Activated CD4-positive, CD25-positive, alpha-beta regulatory T cell treated with anti-CD3 and anti-CD28 coated beads, Interleukin-2, amount 50 U/mL, for 24 hours (primary cell): ENCODE measurements at places on chromosomes 4 and X.

DNA sequence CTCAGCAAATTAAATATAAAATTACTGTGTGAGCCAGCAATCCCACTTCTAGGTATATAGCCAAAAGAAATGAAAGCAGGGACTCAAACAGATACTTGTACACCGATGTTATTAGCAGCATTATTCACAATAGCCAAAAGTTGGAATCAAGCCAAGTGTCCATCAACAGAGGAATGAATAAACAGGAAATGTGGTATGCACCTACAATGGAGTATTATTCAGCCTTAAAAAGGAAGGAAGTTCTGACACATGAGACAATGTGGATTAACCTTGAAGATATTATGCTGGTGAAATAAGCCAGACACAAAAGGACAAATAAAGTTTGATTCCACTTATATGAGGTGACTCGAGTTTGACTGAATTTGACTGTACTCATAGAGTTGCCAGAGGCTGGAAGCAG lies 108.3 kb upstream of the DUSP21 start:
- no peak for ATAC-seq

DNA sequence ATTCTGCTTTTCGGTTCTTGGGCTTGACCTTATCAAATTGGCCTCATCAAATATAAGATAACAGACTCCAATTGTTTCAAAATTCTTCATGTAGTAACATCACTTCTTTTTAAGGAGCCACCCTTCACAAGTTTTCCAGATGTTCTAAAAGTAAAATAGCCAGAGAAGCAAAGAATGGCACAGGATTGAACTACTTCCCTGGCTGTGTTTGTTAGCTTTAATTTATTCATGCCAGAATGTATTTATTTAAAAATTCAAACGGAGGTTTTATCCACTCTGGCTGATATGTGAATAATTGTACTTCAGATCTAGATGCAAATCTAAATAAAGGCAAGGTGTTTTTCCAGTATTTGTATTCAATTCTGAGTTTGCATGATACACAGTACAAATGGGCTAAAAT lies 581.3 kb upstream of the TENM3 start:
- no peak for ATAC-seq

DNA sequence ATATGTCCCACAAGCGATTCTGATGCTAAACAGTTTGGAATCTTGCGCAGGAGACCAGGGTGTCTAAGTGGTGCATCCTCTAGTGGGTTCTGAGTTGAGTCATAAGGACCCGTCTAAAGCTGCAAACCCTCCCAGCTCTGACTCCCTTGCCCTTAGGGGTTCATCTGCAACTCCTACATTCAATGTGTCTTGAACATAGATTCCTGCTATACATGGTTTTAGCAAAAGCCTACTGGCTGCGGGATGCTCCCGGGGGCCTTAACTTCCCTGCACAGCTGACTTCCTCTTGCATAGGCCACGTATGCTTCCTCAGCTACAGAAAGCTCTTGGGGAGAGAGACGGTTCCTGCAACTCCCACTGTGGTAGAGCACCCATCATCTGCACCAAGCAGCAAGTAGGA lies 236.7 kb downstream of the EVC2 start:
- no peak for ATAC-seq

DNA sequence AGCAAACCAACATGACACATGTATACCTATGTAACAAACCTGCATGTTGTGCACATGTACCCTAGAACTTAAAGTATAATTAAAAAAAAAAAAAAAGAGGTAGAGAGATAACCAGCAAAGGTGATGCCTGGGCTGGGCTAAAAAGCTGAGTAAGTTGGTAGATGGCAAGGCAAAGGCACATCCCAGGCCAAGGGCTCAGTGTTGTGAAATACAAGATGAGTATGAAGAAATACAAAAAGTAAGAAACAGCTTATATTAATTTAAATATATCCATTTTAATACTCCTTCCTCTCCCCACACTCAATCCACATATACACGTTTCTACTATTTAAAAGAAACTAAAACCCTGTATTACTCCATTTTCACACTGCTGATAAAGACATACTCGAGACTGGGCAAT lies 25.8 kb downstream of the TEC start:
- ATAC-seq: no peak

- no peak for ATAC-seq
Measured at GRCh38 chr4:19236473-19236872, 1015.2 kb upstream of the SLIT2 start.

GRCh38 chr4:85963231-85963630 lies 396.6 kb downstream of the MAPK10 start:
- no peak for ATAC-seq
